ENCODE measurements at places on chromosomes 16 and 17. TPM values are rescaled to one million over a fixed set of nuclear protein-coding genes. Genes with fewer than 3 reads are reported as not detected.
A peak's percentile ranks its signal among the peaks of the same experiment; 100 is the strongest.

DNA sequence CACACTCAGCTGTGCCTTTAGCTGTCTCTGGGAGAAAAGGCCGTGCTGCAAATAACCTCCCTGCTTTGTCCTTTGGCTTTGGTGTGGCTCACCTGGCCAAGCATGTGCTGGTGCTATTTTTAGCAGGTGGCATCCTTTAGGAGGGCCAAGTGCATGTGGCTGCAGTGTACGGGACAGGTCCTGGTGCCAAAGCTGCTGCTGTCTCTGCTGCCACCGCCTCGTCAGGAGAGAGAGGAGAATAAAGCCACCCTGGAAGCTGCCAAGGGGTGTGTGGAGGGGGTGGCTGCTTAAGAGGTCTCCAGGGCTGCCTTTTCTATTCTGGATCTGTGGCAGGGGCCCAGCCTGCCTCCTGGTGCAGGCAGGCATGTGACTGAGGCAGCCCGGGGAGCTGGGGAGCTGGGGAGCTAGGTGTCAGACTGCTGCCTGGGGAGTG, 6.2 kb downstream of the AKAP1 start:
- H3K36me3 ChIP-seq: no peaks in the 10 kb centered on the region
- no peak overlapping the region for H3K27ac ChIP-seq
- peaks cover 19% of the 10 kb centered on the region for H3K27me3 ChIP-seq
- H3K4me3 ChIP-seq: no peak overlapping the region
- DNase-seq: no peak

GRCh38 chr16:50103764-50104163, 38.0 kb downstream of the HEATR3 start:
- no peak for DNase-seq
- no peaks in the 10 kb centered on the region for H3K27me3 ChIP-seq
- no peak overlapping the region for H3K4me3 ChIP-seq

- H3K36me3 ChIP-seq: no peaks in the 10 kb centered on the region
- H3K4me3 ChIP-seq: peak overlapping the region; percentile 17
- peaks cover 5% of the 10 kb centered on the region for H3K27me3 ChIP-seq
- H3K4me1 ChIP-seq: peaks cover 10% of the 10 kb centered on the region
Measured at GRCh38 chr17:81328978-81329926, 34.1 kb upstream of the SLC38A10 start.

Gene C16orf87
- 19.2 TPM for total RNA-seq

DNA sequence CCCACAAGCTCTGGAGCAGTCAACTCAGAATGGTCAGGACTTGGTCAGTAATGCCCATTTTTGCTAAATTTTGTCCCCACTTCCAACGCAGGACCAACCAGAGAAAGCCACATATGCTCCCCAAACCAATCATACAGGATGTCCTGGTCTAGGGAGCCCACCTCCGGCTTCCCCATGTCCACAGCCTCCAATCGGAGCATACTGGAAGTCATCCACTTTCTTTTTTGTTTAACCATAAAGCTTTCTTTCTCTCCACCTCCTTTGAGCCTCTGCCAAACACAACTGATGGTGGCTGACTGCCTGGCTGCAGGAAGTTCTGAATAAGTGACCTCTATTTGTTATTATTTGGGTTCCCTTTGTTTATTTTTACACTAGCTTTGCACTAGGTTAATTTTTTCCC, 549.1 kb downstream of the WWOX start:
- H3K27me3 ChIP-seq: no peaks in the 10 kb centered on the region
- H3K36me3 ChIP-seq: no peaks in the 10 kb centered on the region
- DNase-seq: no peak
- no peak overlapping the region for H3K4me3 ChIP-seq

Gene CCL11
- not detected for total RNA-seq

DNA sequence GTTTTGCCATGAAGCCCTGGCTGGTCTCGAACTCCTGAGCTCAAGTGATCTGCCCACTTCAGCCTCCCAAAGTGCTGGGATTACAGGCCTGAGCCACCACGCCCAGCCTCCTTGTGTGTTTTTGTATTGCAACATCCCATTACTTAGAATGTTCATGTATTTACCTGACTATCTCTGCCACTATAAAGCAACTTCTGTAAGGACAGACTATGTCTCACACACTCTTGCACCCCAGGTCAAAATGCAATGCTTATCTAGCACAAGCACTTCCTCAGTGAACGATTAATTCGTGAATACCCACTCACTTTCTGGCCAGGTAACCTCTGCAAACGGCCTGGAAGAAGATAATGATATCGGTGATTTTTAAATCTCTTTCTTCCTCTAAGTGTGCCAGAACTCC, 82.6 kb downstream of the NDEL1 start:
- no peaks in the 10 kb centered on the region for H3K27me3 ChIP-seq
- DNase-seq: no peak
- no peak overlapping the region for H3K27ac ChIP-seq
- H3K36me3 ChIP-seq: peaks cover 34% of the 10 kb centered on the region
- no peak overlapping the region for H3K4me3 ChIP-seq

- no peaks in the 10 kb centered on the region for H3K36me3 ChIP-seq
- peak overlapping the region; percentile 92 for H3K27ac ChIP-seq
Measured at GRCh38 chr17:58693208-58693607, 806 bp downstream of the RAD51C start.

Gene KRT31
- total RNA-seq: not detected

GRCh38 chr17:82678265-82678891, 20.1 kb downstream of the RAB40B start:
- H3K4me1 ChIP-seq: peaks cover 10% of the 10 kb centered on the region
- DNase-seq: no peak
- H3K36me3 ChIP-seq: peaks cover 4% of the 10 kb centered on the region
- H3K4me3 ChIP-seq: no peak overlapping the region

GRCh38 chr17:15348021-15348420, 6.6 kb upstream of the TEKT3 start:
- no peaks in the 10 kb centered on the region for H3K36me3 ChIP-seq
- H3K4me1 ChIP-seq: no peaks in the 10 kb centered on the region
- no peak overlapping the region for H3K27ac ChIP-seq
- DNase-seq: no peak
- no peak overlapping the region for H3K4me3 ChIP-seq

GRCh38 chr16:3122926-3123570, 10.7 kb downstream of the ZNF205 start:
- H3K36me3 ChIP-seq: peaks cover 3% of the 10 kb centered on the region
- no peak overlapping the region for H3K27ac ChIP-seq
- peaks cover 4% of the 10 kb centered on the region for H3K27me3 ChIP-seq
- H3K4me1 ChIP-seq: peaks cover 29% of the 10 kb centered on the region
- H3K4me3 ChIP-seq: peak overlapping the region; percentile 92

Gene NPIPA2
- 10.1 TPM for total RNA-seq

Gene UTS2R
- total RNA-seq: not detected

DNA sequence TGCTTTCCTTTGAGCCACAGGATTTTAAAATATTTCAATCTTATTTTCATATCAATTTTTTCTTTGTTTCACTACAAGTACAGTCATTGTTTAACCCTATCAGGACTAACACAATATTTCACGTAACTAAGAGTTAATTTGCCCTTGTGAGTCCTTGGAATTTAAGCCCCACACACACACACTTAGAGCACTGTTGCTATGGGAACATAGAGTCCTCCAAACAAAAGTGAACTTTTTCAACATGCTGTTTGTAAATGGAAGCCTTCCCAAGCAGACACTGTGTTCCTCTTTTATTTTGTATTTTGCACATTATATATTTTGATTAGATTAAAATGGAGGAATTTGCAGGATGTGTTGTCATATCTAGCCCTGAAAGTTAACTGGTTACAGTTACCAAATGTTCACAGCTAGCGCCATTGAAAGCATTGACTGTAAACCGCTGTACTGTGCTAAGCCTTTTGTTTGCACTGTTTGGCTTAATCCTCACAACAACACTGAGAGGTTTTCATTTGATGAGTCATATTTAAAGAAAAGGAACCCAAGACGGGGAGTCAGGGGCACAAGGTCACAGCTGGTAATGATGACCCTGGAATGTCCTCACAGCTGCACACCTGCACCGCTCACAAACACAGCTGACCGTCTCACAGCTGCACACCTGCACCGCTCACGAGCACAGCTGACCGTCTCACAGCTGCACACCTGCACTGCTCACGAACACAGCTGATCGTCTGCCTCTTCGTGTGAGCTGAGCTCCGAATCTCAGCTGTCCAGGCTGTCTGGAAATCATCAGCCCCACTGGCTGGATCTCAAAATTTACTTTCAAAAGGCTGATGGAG, 6.3 kb downstream of the HSBP1 start:
- peaks cover 35% of the 10 kb centered on the region for H3K4me1 ChIP-seq
- H3K27ac ChIP-seq: no peak overlapping the region
- DNase-seq: no peak
- H3K4me3 ChIP-seq: no peak overlapping the region
- H3K36me3 ChIP-seq: peaks cover 13% of the 10 kb centered on the region

DNA sequence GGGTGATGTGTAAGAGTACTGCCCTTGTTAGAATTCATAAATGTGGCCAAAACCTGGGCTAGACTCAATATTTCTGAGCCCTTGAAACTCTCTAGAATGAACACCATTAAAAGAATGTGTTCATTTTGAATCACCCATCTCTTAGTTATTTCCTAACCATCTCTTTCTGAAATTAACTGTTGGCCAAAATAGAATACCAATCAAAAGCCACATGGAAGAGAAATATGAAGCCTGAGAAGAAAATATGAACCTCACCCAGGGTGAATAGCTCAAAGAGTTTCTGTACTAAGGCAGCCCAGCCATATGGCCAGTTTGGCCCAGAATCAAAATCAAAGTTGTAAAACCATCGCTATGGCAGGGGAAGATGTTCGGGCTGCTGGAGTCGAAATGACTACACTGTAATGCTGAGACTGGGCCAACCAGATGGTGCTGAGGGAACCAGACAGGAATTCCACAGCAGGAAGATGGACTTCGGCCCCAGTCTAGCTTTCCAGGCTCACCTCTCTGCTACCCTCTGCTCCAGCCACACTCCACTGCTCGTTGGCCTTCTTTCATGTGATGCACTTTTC, 154.3 kb upstream of the ZFHX3 start:
- no peak overlapping the region for H3K4me3 ChIP-seq
- no peaks in the 10 kb centered on the region for H3K36me3 ChIP-seq
- no peak overlapping the region for H3K27ac ChIP-seq
- no peaks in the 10 kb centered on the region for H3K4me1 ChIP-seq
- no peaks in the 10 kb centered on the region for H3K27me3 ChIP-seq

GRCh38 chr17:33955461-33955860, 299.6 kb upstream of the CCL2 start:
- no peak overlapping the region for H3K27ac ChIP-seq
- DNase-seq: no peak
- H3K4me3 ChIP-seq: no peak overlapping the region

- H3K27me3 ChIP-seq: no peaks in the 10 kb centered on the region
- H3K27ac ChIP-seq: no peak overlapping the region
- no peak for DNase-seq
- no peaks in the 10 kb centered on the region for H3K36me3 ChIP-seq
- no peak overlapping the region for H3K4me3 ChIP-seq
Measured at GRCh38 chr17:70099884-70100283, 24.9 kb downstream of the KCNJ16 start.

DNA sequence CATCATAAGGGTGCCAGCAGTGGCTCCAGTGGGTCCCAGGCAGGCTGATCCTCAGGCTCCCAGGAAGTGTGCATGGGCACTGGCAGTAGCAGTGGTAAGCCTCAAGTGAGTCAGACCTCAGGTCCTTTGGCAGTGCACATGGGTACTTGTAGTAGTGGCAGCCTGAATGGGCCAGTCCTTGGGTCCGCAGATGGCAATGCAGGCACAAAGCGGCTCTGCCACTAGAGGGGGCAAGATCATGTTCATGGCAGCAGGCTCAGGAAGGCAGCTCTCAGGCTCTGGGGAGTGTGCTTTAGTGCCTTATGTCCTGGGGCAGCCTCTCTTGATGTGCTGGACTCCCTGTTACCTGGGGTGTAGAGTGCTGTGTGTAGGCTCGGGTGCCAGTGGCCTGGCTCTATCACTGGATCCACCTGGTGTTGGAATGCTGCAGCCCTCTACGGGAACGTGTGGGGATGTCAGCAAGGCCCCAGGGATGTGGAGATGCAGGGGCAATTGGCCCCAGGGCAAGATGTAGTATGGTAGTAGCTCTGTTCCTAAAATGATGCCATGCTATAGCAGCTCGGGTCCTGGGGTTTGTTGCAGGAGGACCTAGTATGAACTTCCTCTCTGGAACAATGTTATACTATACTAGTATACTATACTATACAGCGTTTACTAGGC, 11.0 kb downstream of the ACSM3 start:
- H3K27me3 ChIP-seq: no peaks in the 10 kb centered on the region
- no peak overlapping the region for H3K27ac ChIP-seq
- DNase-seq: peak; percentile 58
- H3K4me1 ChIP-seq: no peaks in the 10 kb centered on the region
- H3K36me3 ChIP-seq: no peaks in the 10 kb centered on the region
- no peak overlapping the region for H3K4me3 ChIP-seq

- H3K36me3 ChIP-seq: no peaks in the 10 kb centered on the region
- H3K4me1 ChIP-seq: peaks cover 19% of the 10 kb centered on the region
- no peak for DNase-seq
Measured at GRCh38 chr17:62696256-62696655, 68.8 kb downstream of the MRC2 start.

Gene SLC5A2
- total RNA-seq: not detected

Gene SEC14L1
- total RNA-seq: 108 TPM

DNA sequence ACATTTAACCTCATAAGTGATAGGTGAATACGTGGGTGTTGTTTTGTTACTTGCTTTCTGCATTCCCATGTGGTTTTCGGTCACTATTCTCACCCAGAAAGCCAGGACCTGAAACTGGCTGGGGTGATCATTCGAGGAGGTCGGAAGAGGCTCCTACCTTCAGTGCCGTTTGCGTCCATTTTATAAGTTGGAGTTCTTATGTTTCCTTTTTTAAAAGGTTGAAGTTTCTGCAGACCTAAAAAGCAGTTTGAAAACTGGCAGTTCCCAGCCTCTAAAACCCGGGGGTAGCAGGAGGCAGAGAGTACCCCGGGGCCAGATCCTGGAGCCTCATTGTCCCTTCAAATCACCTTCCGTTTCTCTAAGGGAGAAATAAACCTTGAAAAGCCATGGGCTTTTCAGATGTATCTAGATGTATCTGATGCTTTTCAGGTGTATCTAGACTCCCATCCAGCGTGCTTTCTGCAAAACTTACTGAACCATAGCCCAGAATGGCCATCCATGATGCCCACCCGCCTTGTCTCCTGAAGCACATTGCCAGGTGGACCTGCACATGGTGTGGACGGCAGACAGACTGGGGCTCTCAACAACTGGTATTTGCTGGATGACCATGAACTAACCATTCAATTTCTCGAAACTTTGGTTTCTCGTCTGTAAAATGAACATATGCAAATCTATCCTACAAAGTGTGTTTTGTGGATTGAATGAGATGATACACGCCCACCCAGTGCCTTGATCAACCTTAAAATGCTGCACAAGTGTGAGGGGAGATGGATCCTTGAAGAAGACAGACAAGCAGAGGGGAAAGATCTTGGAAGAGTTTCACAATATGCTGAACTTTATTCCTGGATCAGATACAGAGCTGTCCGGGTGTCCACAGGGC, 1.3 kb downstream of the NLRC5 start:
- peaks cover 11% of the 10 kb centered on the region for H3K4me1 ChIP-seq
- H3K27ac ChIP-seq: no peak overlapping the region
- no peak for DNase-seq
